T-helper 1 cell (primary cell): ENCODE measurements at places on chromosomes 6 and 20.

DNA sequence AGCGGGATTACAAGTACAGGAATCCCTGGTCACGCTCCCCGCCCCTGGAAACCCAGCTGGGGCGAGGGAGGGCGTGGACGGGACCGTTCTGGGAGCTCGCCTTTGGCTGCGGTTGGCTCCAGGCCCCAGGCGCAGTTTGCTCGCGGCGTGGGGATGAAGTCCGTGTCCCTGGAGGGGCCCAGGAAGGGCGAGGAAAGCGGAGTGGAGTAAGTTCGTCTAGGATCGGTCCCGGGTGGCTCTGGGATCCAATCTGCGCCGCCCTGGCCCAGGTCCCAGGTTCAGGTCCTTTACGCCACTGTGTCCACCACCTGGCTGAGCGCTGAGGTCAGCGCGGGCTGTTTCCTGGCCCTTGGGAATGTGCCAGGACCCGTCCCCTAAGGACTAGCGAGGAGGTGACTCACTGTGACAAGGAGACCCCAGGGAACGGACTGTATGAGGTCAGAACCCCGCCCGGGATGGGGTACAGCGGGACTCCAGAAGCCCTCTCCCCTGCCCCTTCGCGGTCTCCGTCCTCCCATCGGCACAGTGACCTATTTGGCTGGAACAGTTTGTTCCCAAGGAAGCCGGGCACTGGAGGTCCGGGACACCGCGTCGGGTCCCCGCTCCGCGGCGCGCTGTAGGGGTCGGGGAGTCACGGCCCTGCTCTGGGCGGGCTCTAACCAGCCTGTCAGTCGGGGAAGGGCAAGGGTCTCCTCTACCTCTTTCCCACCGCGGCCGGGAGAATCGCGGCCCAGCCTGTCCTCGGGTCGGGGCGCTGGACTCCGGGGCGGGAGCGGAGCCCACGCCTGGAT is 724 bp downstream of the CDKN1A start:
- peak; percentile 32 for DNase-seq

GRCh38 chr6:25007269-25007699 is 71.5 kb upstream of the RIPOR2 start:
- no peak for DNase-seq

DNA sequence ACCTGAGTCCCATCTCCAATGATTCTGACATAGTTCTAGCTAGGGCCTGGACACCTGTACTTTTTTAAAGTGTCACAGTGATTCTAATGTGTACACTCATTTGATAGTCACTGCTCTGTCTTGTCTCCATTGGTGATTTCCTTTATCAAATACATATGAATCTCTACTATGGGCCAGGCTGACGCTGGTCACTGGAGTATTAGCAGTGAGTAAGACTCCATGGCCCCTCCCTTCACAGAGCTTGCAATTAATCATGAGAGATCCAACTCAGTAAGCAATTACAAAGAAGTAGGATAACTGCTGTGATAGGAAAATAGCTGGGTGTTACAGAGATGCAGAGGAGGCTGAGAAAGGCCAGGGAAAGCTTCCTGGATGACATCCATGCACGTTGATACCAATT is 19.3 kb upstream of the SASH1 start:
- no peak for DNase-seq

DNA sequence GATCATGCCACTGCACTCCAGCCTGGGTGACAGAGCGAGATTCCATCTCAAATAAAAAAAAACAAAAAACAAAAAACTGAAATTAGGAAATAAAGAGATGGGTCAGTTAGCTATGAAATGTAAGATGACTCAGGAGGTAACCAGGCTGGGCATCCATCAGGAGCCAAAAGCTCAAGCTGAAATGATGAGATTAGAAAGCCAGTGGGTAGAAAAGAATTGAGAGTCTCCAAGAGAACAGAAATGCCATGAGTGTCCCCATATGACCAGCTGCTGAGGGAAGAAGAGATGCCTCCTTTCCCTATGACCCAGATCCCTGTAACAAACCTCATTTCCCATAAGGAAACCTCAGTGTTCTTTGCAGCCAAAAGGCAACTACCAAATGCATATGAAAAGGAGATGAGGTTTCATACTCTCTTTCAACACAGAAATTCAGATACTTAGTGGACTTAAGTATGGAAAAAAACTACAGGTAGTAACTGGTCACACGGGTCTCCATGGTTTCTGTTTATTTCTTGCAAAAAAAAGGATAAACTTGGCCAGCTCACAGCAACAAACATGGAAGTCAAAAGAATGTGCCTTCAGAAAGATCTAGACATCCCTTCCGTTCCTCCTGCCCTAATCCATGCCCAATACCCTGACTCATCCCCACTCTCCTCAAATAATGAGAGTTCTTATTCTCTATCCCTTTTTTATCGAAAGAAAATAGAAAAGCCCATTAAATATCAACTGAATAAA is 8.1 kb downstream of the ARHGAP18 start:
- DNase-seq: no peak

GRCh38 chr6:10403385-10404106 is 11.3 kb downstream of the TFAP2A start:
- DNase-seq: no peak

DNA sequence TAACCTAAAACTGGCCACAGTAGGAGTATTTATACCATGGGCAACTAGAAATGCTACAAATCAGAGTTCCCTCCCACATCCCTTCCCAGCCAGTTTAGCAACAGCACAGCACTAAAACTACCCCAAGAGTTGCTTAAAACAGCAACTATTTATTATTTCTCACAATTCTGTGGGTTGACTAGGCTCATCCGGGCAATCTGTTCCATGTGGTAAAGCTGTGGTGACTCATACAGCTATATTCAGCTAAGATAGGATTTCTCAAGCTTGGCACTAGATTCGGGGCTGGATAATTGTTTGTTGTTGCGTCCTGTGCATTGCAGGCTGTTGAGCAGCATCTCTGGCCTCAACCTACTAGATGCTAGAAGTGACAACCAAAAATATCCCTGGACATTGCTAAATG is 8.6 kb upstream of the HECA start:
- DNase-seq: no peak

GRCh38 chr20:18922251-18922650 is 108.7 kb downstream of the SCP2D1 start:
- no peak for DNase-seq

DNA sequence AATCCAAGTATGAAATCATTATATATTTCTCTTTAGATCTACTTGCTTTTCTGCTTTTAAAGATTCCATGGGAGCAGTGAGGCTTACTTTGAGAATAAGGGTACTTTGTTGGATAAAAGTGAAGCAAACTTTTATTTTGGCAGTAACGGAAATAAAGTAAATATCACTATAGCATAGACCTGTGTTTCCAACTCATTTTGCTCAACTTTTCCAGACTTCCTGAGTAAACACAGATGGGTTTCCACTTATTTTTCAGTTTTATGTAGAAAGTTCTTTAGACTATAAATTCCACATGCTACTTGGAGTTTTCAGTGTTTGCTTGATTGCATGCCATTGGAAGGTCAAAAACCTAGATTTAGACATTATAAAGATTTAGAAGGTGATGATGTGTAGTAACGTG is 6.2 kb downstream of the STX16 start:
- no peak for DNase-seq

GRCh38 chr6:17032988-17033634 is 68.7 kb upstream of the STMND1 start:
- no peak for DNase-seq

- DNase-seq: no peak
These were observed 63.2 kb downstream of the PDE10A start for GRCh38 chr6:165599596-165600487.

DNA sequence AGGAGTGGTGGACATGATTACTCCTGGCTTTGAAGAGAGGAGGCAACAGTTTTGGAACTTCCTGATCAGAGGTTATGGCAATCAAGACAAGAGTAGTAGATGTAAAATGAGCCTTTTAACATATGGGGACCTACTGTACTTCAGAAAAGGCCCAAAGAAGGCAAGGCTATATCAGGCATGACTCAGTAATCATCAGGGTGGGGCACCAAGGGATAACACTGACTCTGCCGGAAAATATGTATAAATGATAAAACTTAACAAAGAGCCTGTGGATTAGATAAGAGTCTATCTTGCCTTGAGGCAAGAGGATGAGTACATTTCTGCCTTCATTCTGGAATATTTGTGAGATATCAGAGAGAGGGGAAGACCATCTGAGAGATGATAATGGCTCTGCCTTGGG is 1389.9 kb upstream of the MAP3K7 start:
- DNase-seq: no peak

DNA sequence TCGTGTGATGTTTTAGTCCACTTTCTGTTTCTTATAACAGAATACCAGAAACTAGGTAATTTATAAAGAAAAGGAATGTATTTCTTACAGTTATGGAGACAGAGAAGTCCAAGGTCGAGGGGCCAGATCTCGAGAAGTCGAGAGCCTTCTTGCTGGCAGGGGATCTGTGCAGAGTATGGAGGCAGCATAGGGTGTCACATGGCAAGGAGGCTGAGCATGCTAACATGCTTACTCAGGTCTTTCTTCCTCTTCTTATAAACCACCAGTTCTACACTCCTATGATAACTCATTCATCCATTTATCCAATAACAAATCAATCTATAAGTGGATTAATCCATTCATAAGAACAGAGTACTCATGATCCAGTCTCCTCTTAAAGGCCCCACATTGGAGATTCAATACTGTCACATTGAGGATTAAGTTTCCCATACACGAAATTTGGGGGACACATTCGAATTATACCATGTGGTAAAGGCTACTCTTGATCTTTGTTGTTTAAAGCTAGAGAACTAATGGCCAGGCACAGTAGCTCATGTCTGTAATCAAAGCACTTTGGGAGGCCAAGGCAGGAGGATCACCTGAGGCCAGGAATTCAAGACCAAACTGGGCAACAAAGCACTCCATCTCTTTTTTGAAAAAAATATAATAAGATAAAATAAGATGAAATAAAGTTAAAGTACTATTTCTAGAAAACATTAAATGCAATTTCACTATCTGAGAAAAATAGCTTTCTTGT is 2.1 kb downstream of the GOPC start:
- no peak for DNase-seq
